ENCODE measurements at places on chromosomes 1 and 21.

DNA sequence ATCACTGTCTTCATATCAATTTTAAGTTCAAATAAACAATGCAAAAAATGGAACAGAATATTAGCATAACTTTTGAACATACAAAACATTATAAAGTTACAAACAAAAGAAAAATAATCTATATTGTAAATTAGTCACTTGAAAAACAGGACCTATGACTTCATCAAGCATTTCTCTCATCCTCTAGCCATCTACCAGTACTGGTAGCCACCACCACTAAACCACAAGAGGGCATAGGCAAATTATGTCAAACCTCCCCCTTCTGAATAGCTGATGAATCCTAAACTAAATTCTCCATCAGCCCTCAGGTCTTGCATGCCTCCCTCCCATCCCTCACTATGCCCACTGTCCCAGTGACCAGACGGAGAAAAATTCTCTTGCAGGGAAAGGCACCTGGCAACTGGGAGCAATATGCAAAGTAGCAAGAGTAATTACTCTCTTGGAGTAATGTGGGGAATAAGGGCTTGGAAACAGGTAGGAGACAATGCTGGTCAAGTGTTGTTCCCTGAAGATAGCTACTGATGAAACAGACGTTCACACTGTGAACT is 37.1 kb downstream of the SSX2IP start:
- DNase-seq, result no peak

- no peak for DNase-seq
Observed at GRCh38 chr1:16926491-16927073, 4.9 kb downstream of the CROCC start.

GRCh38 chr1:235906436-235906835 is 39.7 kb upstream of the LYST start:
- DNase-seq, result no peak

DNA sequence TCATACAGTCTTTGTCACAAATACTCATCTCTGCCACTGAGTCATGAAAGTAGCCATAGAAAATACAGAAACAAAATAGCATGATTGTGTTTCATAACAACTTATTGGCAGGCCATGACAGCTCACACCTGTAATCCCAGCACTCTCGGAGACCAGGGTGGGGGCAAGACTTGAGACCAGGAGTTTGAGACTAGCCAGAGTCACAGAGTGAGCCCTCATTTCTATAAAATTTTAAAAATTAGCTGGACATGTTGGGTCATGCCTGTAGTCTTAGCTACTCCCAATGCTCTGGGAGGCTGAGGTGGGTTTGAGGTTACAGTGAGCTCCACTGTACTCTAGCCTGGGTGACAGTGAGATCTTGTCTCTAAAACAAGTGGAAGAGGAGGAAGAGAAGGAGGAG is 411.1 kb downstream of the PCP4 start:
- no peak for DNase-seq

DNA sequence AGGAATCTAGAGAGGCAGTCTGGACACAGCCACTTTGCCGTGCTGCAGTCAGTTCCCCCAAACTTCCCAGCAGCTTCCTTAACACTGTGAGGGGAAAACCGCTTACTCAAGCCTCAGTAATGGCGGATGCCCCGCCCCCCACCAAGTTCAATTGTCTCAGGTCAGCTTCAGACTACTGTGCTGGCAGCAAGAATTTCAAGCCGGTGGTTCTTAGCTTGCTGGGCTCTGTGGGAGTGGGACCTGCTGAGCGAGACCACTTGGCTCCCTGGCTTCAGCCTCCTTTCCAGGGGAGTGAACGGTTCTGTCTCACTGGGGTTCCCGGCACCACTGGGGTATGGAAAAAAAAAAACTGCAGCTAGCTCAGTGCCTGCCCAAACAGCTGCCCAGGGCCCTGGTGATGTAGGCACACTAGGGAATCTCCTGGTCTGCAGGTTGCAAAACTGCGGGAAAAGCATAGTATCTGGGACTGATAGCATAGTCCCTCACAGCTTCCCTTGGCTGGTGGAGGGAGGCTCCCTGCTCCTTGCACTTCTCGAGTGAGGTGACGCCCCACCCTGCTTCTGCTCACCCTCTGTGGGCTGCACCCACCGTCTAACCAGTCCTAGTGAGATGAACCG is 23.7 kb upstream of the HFM1 start:
- DNase-seq, result no peak
